ENCODE measurements at places on chromosomes 16 and 17.

- peak; percentile 57 for DNase-seq
Observed at GRCh38 chr17:74746922-74747321, 1.5 kb upstream of the NHERF1 start.

GRCh38 chr16:54143934-54144571, 142.5 kb downstream of the IRX3 start:
- DNase-seq: no peak

DNA sequence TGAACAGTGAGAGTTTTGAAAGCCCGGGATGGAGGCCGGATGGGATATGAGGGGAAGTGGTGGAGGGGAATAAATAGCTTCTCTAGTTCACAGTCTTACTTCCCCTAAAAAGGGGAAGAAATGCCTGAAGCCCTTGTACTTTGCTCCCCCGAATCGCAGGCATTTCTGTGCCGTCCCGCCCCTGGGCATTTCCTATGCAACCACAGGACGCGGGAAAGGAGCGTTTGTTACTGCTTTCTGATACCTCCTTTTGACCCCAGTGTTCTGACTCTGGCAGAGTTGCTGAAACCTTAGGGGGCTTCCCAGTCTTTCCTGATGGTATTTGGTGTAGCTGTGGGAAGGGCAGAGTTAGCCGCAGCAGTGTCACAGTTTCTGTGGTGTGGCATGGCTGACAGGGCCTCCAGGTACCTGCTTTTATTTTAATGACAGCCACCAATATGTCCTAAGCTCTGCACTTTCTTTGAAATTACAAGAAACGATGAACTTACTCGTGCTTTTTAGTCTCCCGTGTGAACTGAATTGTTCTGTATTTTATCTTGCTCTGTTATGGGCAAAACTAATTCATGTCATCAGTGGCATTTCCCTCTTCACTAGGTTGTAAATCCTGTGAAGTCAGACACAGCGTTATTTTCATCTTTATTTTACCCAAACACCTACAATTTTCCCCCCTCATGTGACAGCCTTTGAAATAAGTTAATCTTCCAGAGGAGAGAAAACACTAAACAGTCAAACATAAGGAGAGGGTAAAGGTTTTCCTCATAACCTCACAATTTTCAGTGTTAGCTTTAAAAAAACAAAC, 27.1 kb downstream of the USP10 start:
- DNase-seq: no peak

- no peak for DNase-seq
Observed at GRCh38 chr17:76581515-76581914, 4.1 kb downstream of the ST6GALNAC2 start.

- no peak for DNase-seq
Observed at GRCh38 chr16:85665929-85666328, 22.8 kb downstream of the GINS2 start.

DNA sequence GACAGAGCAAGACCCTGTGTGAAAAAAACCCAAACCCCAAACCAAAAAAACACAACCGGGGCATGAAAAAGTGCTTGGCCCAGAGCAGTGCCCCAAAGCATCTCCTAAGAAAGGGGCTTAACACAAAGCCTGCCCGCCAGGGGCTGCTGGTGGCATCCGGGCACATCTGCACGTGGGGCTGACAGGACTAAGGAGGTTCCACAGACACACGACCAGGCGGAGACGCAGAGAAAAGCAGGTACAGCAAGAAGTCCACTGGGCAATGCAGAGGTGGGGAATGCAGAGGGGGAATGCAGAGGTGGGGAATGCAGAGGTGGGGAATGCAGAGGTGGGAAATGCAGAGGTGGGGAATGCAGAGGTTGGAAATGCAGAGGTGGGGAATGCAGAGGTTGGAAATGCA, 109.2 kb downstream of the ZNF778 start:
- DNase-seq: no peak

DNA sequence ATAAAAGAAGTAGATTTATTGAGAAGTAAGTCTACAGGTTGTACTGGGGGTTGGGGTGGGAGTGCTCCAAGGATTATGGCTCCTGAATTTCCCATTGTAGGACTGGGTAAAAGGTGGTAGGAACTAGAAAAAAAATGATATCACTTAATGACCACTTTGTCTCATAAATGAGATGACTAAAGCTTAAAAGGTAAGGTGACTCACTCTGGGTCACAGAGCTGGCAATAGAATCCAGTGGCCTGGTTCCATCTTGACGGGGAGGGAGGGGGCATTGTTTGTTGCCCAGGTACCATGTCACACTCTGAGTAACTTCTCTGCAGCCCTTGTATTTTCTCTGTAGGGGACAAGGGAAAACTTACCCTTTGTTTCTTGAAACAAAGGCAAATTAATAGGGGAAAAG, 126.1 kb downstream of the PITPNC1 start:
- DNase-seq: peak; percentile 21

DNA sequence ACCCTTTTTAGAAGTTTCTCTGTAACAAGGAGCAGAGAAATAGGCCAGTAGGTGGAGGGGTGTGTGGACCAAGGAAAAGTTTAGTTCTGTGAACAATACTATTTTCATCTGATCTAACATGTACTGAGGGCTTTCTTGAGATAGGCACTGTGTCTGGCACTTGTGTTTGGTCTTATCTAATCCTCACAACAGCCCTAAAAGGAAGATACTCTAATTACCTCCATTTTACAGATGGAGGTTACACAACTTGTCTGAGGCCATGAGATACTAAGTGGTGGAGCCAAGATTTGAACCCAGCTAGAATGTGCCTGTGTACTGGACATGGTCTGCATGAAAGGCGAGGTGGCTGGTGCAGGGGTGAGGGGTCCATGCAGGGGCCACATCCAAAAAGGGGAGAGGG, 4.5 kb downstream of the TNFSF12 start:
- no peak for DNase-seq

- DNase-seq: peak; percentile 50
Observed at GRCh38 chr16:71439523-71439922, 2.3 kb downstream of the TLE7 start.

- no peak for DNase-seq
Observed at GRCh38 chr17:39327109-39327508, 74.3 kb downstream of the FBXL20 start.

DNA sequence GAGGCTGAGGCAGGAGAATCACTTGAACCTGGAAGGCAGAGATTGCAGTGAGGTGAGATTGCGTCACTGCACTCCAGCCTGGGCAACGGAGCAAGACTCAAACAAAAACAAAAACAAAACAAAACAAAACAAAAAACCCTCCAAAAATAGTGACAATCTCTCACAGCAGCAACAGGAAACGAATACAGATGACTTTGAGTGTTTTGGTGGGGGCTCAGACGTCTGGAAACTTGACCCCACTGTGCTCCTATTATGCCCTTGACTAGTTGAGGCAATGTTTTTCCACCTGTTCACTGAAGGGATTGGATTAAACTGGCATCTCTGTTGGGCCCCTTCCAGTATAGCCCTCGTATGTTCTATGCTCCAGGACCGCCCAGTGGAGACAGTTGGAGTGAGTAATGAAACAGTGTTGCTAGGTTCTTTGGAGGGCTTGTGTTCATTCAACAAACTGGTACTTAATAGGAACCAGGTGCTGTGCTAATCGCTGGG, 167.0 kb downstream of the UTP18 start:
- no peak for DNase-seq

- peak; percentile 28 for DNase-seq
Observed at GRCh38 chr16:82439678-82440293, 187.0 kb upstream of the CDH13 start.

GRCh38 chr17:32267690-32268205, 2.1 kb downstream of the RHBDL3 start:
- peak; percentile 37 for DNase-seq

DNA sequence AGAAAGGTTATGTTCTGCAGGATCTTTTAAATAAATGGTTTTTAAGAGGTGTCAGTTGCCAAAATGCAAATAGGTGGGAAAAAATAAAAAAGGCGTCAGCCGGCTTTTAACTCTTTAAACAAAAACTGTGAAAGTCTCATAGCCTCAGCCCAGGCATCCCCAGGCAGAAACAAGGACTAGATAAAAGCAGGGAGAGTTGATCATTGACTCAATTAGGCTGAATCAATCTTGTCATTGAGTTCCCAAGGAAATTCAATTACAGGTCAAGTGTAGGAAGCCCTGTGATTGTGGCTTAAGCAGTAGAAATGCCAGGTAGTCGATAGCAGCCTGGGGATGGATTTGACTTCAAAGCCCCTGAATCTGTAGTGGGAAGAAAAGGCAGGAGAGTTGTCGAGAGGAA, 30.8 kb upstream of the GUCY2D start:
- DNase-seq: no peak

DNA sequence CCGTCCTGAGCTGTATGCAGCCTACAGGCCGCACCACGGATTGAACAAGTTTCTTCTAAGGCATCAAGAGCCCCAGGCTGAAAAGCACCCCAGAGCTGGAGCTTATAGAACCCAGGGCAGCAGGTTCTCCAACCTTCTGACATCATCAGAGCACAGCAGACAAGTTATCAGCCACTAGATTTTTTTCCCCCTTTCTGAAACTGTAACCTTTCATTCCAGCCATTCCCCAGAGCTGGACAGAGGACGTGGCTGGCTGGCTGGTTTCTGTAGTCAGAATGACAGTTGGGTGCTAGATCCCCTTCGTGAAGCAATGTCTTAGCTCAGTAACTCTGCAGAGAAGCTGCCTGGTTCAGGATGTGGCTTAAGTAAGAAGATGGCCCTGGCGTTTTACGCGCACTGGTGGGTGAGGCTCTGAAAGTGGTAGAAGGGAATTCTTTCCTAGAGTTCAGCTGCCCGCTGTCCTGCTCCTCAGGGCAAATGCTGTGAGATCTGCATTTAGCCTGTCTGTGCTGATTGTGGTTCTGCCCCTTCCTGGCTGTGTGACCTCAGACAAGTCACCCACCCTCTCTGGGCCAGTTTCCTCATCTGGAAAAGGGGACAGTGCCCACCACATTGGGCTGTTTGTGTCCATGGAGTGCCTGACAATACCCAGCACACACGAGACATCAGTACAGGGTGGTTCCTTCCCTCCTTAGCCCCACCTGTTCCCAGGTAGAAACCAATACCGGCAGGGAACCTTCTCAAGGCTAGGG, 9.1 kb downstream of the DEXI start:
- DNase-seq: no peak

DNA sequence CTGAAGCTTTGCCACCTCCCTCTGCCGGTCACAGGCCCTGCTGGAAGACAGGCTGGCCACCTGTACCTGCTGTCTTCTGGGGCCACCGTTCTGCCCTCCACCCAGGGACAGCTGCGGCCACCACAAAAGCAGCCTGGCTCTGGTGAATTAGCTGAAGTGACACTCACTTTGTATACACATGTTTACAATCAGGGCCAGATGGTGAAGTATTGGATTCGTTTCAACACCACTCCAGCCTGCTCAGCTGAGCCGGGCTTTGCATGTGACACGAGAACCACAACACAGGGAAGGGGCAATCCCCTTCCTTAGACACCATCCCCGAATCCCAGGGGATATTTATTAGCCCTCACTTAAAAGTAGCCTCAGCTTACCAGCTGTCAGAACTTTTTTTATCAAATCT, 191.5 kb upstream of the RPL38 start:
- no peak for DNase-seq

DNA sequence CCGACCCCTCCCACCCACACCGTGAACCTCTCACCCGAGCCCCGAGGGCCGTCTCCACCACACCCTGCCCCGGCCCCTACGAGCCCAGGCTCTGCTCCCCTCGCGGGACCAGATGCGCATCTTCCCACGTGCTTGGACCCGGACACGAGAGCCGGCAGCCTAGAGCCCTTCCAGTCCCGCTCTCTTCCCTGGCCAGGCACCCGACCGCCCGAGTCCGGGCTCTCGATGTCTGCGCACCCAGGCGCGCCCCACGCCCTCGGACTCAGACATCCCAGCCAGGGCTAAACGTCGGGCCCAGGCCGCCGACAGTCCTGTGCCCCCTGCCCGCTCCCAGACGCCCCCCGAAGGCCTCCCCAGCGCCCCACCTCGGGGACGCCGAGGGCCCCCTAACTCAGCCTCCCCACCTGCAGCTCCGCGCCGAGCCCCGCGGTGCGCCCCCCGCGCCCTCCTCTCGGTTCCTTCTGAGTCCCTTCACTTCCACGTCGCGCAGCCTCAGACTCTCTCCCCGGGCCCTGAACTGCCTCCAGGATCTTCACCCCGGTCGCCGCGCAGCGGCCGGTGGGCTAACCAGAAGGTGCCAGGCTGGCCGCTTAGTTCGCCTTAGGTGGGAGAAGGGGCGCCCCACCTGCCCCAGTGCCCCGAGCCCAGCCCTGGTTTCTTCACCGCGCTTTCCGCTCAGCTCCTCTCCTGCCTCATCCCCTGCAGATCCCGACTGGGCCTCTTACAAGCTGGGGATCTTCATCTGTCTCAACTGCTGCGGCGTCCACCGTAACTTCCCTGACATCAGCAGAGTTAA, 688 bp downstream of the ADAP2 start:
- DNase-seq: peak; percentile 9

GRCh38 chr17:39933912-39934311, 6.4 kb downstream of the LRRC3C start:
- no peak for DNase-seq

- DNase-seq: peak; percentile 34
Observed at GRCh38 chr17:58667934-58668597, 23.8 kb downstream of the TEX14 start.

- no peak for DNase-seq
Observed at GRCh38 chr16:85240982-85241924, 129.0 kb upstream of the CIBAR2 start.

- DNase-seq: no peak
Observed at GRCh38 chr17:40153603-40154236, 13.4 kb downstream of the CASC3 start.

DNA sequence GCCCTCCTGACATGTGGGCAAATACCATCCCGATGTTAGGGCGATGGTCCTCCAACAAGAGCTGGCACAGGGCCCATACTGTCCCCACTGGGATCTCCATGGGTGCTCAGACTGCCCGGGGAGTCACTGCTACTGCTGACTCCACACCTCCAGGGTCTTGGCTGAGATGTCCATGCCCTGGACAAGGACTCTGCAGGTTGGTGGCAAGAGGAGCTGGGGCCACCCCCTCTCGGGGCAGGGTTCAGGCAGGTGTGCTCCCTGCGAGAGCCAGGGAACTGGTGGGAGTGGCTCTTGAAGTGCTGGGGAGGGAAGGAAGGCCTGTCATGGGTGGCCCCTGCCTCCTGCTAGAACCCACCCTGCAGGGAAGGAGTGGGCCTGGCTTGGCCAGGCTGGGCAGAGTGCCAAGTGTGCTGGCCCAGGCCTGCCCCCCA, 6.4 kb downstream of the CASKIN2 start:
- DNase-seq: no peak

GRCh38 chr17:59533694-59534093, 31.7 kb upstream of the DHX40 start:
- DNase-seq: no peak

Measured in EH (cell line).